Foreskin keratinocyte (primary cell): ENCODE measurements at places on chromosomes 1 and 21. TPM values are rescaled to one million over a fixed set of nuclear protein-coding genes. Genes with fewer than 3 reads are reported as not detected.

The MRPL9 gene
- 98.1 and 105 TPM in 2 replicates for polyA plus RNA-seq

The RSRP1 gene
- polyA plus RNA-seq = 23.8 TPM in 2 replicates

The RGS18 gene
- polyA plus RNA-seq = 0.23 and 0.25 TPM in 2 replicates

The NBPF15 gene
- polyA plus RNA-seq = 10.3 and 10.7 TPM in 2 replicates
